Activated CD8-positive, alpha-beta T cell treated with anti-CD3 and anti-CD28 coated beads, Interleukin-2, amount 10 ng/mL, durations not matched to agents 7 days and 5 days (primary cell): ENCODE measurements at places on chromosomes 16 and 17.

GRCh38 chr16:59634951-59635350 lies 900.8 kb upstream of the GOT2 start:
- no peak for DNase-seq

DNA sequence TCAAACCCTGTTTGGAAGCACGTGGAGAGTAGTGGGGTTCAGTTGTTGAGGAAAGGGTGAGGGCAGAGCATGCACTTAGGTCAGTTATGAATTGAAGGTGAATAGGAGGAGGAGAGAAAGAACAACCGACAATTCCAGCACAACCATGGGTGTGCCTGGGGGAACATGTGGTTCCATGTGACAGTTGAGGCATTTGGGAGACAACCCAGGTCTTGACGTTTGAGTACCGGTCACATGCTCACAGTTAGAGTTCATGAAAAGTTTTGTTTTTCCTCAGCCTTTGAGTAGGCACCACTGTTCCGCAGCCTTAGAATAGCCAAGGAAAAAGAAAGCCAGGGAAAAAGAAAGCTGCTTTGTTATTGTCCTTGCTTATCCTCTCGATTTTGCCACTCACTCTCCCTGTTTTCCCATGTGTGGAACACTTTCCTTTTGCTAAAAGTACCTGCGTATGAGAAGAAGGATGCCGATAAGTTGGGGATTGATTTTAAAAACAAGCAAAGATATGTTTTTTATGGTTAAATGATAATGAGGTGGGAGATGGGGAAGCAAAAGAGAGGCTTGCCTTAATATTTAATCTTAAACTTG lies 25.6 kb upstream of the ABCC11 start:
- DNase-seq = no peak

GRCh38 chr17:56313201-56313600 lies 159.9 kb downstream of the ANKFN1 start:
- no peak for DNase-seq

GRCh38 chr16:67509016-67509415 lies 19.6 kb upstream of the RIPOR1 start:
- no peak for DNase-seq

DNA sequence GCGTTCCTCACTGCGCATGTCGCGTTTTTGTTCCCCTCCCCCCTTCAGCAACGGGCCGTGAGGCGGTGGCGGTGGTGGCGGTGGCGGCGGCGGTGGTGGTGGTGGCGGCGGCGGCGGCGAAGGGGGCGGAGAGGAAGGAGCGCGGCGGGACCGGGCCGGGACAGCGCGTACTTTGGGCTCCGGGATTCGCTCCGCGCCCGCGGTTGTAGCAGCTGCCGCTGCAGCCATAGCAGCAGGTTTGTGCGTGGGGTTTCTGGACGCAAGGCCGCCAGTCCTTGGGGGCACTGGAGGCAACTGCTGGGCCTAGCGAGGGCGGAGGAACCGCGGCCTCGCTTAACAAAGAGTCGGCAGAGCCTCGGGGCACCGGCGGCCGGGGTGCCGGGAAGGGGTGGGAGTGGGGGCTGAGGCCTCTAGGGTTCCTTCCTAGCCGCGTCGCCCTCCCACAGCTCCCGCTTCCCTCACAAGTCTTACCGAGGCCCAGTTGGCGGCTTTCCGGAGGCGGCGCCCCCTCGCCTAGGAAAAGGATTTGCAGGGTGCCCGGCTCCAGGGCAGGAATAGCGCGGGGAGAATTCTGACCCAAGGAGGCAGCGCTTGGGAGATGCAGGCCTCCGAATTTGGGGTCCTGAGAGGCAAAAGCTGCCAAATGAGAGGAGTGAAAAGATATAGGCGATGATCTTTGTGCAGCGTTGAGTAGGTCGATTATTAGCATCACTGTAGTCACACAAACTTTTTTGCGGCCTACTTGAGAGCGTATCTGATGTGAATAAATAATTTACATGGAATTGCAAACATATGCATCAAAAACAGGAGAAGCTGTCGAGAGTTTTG lies at the start of gene DDX42:
Gene DDX42 (plus strand): TSS at position 30 of the 828 bp plus-strand sequence. CDS start 12,880 bp downstream, outside the sequence.
- no peak for DNase-seq
